Stimulated activated CD4-positive, alpha-beta T cell treated with anti-CD3 and anti-CD28 coated beads, TNF-alpha, amount 100 ng/mL, for 4 hours (primary cell): ENCODE measurements at places on chromosomes 11 and 22.

- no peak for DNase-seq
These were observed 581.8 kb downstream of the ETS1 start for GRCh38 chr11:128005562-128005961.

DNA sequence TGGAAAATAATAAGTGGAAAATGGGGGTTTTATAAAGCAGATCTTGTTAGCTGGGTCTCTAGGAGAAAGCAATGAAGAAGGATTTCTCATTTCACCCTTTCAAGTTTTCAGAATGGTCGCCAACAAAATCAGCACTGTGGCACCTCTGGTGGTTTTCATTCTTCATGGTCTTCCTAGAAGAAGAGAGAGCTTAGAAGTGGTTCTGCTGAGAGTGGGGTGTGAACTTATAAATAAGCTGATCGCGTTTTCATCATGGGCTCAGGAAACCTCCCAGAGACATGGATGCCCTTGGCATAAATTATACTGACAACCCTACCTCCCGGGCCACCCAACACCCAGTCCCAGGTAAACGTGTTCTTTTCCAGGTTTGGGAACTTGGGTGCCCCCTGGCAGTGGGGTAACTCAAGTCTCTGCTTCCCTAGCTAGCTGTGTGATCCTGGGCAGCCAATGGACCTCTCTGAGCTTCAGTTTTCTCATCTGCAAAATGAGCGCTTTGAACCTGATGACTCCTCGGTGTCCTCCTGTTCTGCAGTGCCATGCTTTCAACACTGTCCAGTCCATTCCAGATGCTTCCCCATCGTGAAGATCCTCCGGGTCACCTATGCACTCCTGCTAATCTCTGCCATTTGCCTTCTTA, 72.6 kb upstream of the GRAMD1B start:
- no peak for DNase-seq

DNA sequence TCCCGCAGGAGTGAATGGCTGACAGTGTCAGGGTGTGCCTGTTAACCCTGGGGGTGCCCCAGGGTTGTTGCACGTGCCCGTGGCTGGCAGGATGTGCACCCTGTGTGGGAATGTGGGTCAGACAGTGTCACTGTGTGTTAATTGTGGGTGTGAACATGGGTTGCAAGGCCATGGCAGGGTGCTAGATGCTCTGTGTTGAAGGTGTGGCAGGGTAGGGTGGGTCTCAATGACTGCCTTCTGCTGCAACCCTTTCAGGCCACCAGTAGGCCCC, 8.3 kb downstream of the RIN1 start:
- DNase-seq: no peak

GRCh38 chr22:26846645-26847044, 189.3 kb downstream of the MIAT start:
- DNase-seq: no peak

GRCh38 chr11:82832983-82833382, 67.2 kb downstream of the PRCP start:
- DNase-seq: no peak

DNA sequence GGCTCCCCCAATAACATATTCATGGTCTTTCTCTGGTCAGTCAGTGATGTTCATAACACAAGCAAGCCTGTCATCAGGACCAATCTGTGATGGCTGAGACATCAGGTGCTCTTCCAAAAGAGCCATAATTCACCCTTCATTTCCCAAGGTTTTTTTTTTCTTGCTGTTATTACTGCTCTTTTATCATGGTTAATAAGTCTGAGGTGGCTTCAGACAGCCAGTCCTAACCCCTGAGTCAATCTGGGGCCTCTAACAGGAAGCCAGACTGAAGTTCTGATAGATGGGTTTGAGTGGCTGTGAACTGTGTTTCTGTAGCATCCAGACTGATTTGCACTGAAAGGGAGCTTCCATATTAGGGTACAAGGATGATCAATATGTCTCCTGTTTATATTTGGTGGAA, 8.8 kb downstream of the EHF start:
- no peak for DNase-seq

DNA sequence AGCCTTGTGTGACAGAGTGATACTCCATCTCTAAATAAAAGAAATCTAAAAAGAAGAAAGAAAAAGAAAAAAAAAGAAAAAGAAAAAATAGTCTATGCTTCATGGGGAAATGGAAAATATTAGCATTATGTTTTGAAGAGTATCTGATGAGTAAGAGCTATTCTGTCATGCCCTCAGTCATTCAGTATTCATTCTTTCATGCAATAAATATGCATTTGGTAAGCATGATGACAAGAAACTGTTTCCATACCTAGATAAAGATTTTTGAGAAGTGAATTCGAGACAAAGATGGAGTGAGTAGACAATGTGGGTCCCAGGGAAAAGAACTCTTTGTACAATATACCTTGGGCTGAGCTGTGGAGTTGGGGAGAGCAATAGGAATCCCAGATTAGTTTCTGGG, 6.2 kb upstream of the IFTAP start:
- DNase-seq: no peak
